ENCODE measurements at places on chromosomes 11 and 22. TPM values are rescaled to one million over a fixed set of nuclear protein-coding genes. Genes with fewer than 3 reads are reported as not detected.

The ARHGAP8 gene
- not detected for total RNA-seq

The SCGB1D2 gene
- not detected for total RNA-seq

The EIF3D gene
- total RNA-seq, result 222 TPM

The IGLL1 gene
- total RNA-seq, result not detected

The PHOX2A gene
- total RNA-seq, result not detected

The CCDC85B gene
- total RNA-seq, result 24.9 TPM

The TEX12 gene
- total RNA-seq, result not detected

The PIWIL4 gene
- total RNA-seq, result 1.6 TPM

The BIK gene
- 2.7 TPM for total RNA-seq

GRCh38 chr11:111557425-111558111 lies 17.0 kb downstream of the LAYN start:
- H3K4me1 ChIP-seq, result no peaks in the 10 kb centered on the region
- no peak for DNase-seq
- H3K36me3 ChIP-seq, result no peaks in the 10 kb centered on the region
- H3K27me3 ChIP-seq, result no peaks in the 10 kb centered on the region
- no peak overlapping the region for H3K27ac ChIP-seq

DNA sequence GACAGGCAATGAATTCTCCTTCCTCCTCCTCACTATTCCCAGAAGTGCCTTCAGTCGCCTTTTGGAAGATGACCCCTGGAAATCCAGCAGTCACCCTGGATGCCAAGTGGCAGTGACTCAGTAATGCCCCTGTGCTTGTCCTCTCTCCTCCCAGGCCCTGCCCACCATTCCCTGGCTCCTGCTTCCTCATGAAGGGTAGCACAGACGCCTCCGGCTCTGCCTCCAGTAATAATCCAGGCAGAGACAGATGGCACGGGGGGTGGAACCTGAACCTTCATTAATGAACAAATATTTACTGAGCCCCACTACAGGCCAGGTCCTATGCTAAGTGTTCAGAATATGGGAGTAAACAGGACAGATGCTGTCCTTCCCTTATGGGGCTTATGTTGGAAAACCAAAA lies 23.2 kb downstream of the SYT13 start:
- H3K4me1 ChIP-seq, result no peaks in the 10 kb centered on the region
- H3K36me3 ChIP-seq, result no peaks in the 10 kb centered on the region
- no peak overlapping the region for H3K4me3 ChIP-seq

- peak overlapping the region; percentile 50 for H3K27ac ChIP-seq
- DNase-seq, result peak; percentile 47
- H3K36me3 ChIP-seq, result peaks cover 16% of the 10 kb centered on the region
- H3K4me1 ChIP-seq, result peaks cover 7% of the 10 kb centered on the region
These were observed 669 bp upstream of the TIGD3 start for GRCh38 chr11:65353900-65354264.

DNA sequence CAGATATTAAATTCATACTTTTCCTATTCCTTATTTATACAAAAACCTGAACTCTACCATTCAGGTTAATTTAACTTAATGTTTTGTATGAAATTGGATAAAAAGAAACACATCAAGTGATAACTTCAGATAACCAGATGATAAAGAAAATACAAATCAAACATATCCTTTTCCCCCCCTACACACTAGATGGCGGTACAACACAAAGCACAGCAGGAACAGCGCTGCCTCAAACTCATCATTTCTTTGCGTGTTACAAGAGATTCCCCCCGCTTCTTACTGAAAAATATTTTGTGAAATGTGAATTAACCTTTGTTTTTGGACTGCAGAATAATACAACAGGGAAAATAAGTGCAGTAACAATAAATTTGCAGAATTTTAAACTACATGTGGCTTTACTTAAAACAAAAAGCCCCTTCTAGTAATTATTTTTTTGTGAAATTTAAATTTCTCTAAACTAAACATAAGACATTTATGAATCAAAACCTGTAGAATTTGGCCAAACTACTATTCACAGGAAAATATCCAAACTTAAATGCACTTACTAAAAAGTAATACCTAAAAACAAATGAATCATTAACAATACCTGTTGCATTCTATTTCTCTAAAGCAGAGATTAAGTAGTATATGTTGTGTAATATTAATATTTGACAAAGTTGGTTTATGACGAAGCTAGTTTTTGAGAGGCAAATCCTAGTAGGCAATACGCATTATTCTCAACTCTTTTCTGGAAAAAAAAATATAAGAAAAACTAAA lies 74.4 kb downstream of the ARHGAP32 start:
- H3K36me3 ChIP-seq, result no peaks in the 10 kb centered on the region
- peak; percentile 46 for DNase-seq
- no peaks in the 10 kb centered on the region for H3K27me3 ChIP-seq
- H3K4me1 ChIP-seq, result no peaks in the 10 kb centered on the region
- H3K27ac ChIP-seq, result no peak overlapping the region

GRCh38 chr11:13335319-13335718 lies 57.7 kb downstream of the BMAL1 start:
- H3K27ac ChIP-seq, result no peak overlapping the region
- no peak overlapping the region for H3K4me3 ChIP-seq
- peaks cover 90% of the 10 kb centered on the region for H3K4me1 ChIP-seq

GRCh38 chr22:38843201-38843656 lies 599 bp downstream of the NPTXR start:
- H3K27ac ChIP-seq, result no peak overlapping the region
- DNase-seq, result peak; percentile 62
- peaks cover 20% of the 10 kb centered on the region for H3K4me1 ChIP-seq
- H3K27me3 ChIP-seq, result peaks cover 9% of the 10 kb centered on the region

GRCh38 chr11:6321961-6322362 lies 1.7 kb upstream of the CAVIN3 start:
- H3K4me3 ChIP-seq, result no peak overlapping the region
- no peaks in the 10 kb centered on the region for H3K36me3 ChIP-seq
- H3K4me1 ChIP-seq, result peaks cover 6% of the 10 kb centered on the region
- no peak for DNase-seq
- no peak overlapping the region for H3K27ac ChIP-seq

DNA sequence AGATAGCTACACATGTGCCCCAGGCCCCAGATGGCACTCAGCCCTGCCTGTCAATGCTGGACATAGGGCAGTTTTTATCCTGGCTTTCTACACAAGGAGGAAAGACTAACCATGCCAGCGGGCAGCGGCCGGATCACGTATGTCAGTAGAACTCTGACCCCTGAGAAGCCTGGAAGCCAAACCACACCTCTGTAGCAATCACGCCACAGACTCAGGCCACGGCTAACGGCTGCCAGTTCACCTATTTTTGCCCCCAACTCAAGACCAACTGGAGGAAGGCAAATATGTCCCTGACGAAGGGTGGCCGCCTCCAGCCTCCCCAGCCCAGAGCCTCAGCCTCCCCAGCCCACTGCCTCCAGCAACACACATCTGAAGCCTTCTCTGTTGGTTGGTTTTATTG lies 7.2 kb upstream of the CD81 start:
- no peaks in the 10 kb centered on the region for H3K27me3 ChIP-seq
- no peaks in the 10 kb centered on the region for H3K4me1 ChIP-seq
- no peak for DNase-seq
- no peak overlapping the region for H3K4me3 ChIP-seq
- no peak overlapping the region for H3K27ac ChIP-seq

- H3K4me3 ChIP-seq, result no peak overlapping the region
- no peaks in the 10 kb centered on the region for H3K27me3 ChIP-seq
- H3K36me3 ChIP-seq, result no peaks in the 10 kb centered on the region
- H3K27ac ChIP-seq, result no peak overlapping the region
- no peaks in the 10 kb centered on the region for H3K4me1 ChIP-seq
- DNase-seq, result no peak
These were observed 9.6 kb upstream of the SYT8 start for GRCh38 chr11:1825039-1825740.

GRCh38 chr11:30914143-30914762 lies 328.1 kb upstream of the MPPED2 start:
- no peaks in the 10 kb centered on the region for H3K36me3 ChIP-seq
- H3K27ac ChIP-seq, result no peak overlapping the region
- no peak overlapping the region for H3K4me3 ChIP-seq
- H3K4me1 ChIP-seq, result no peaks in the 10 kb centered on the region
- DNase-seq, result no peak
